ENCODE measurements at places on chromosomes 6 and 20. TPM values are rescaled to one million over a fixed set of nuclear protein-coding genes. Genes with fewer than 3 reads are reported as not detected.

GRCh38 chr6:19153270-19153980 lies 683.7 kb upstream of the ID4 start:
- H3K4me1 ChIP-seq: no peaks in the 10 kb centered on the region
- no peak for DNase-seq
- no peaks in the 10 kb centered on the region for H3K27me3 ChIP-seq
- no peak overlapping the region for H3K4me3 ChIP-seq
- no peak overlapping the region for H3K27ac ChIP-seq
- H3K36me3 ChIP-seq: no peaks in the 10 kb centered on the region

DNA sequence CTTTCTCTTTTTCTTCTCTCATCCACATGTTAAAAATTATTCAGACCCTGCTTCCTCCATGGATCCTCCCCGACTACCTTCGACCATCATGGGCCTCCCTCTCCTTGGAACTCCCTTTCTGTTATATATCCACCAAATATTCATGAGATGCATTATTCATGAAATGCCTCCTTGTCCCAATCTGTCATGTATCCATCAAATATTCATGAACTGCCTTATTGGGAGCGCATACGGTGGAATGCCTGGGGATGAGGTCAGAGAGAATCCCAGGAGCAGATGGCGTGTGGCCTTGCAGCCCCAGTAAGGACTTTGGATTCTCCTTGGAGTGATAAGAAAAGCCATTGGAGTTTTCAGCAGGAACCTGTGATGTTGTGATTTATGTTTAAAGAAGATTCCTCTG lies 97.0 kb downstream of the NRN1 start:
- H3K4me1 ChIP-seq: no peaks in the 10 kb centered on the region
- no peaks in the 10 kb centered on the region for H3K27me3 ChIP-seq
- no peaks in the 10 kb centered on the region for H3K36me3 ChIP-seq
- no peak overlapping the region for H3K4me3 ChIP-seq

DNA sequence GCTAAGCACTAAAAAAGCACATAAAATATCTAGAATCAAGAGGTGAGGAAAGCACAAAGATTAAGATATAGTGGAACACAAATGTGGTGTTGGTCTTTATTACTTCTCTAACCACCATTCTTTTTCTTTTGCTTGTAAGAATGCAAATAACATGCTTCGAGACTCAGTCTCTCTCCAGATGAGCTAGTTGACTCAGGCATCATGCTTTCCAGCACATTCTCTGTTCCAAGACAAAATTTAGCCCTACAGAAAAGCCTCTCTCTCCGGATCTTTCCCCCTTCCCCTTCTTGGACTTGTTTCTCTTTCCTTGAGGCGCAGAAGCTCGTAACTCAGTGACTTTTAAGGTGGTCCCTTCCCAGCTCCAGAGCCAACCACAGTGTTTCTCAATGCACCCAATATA lies 91.0 kb downstream of the FNDC1 start:
- H3K27me3 ChIP-seq: no peaks in the 10 kb centered on the region
- no peak overlapping the region for H3K4me3 ChIP-seq
- no peaks in the 10 kb centered on the region for H3K4me1 ChIP-seq

GRCh38 chr6:169158174-169158573 lies 95.5 kb downstream of the THBS2 start:
- H3K27me3 ChIP-seq: no peaks in the 10 kb centered on the region
- no peak overlapping the region for H3K27ac ChIP-seq
- no peaks in the 10 kb centered on the region for H3K36me3 ChIP-seq
- no peaks in the 10 kb centered on the region for H3K4me1 ChIP-seq
- no peak overlapping the region for H3K4me3 ChIP-seq

GRCh38 chr6:83879746-83880145 lies 20.3 kb downstream of the CYB5R4 start:
- no peaks in the 10 kb centered on the region for H3K4me1 ChIP-seq
- H3K27me3 ChIP-seq: no peaks in the 10 kb centered on the region
- no peak for DNase-seq
- H3K36me3 ChIP-seq: no peaks in the 10 kb centered on the region
- H3K27ac ChIP-seq: no peak overlapping the region

The VIP gene
- not detected for polyA plus RNA-seq

The IMPG1 gene
- not detected for polyA plus RNA-seq

The TRAPPC3L gene
- not detected for polyA plus RNA-seq
